Esophagus (tissue), 2 donors: ENCODE measurements at places on chromosomes 16 and 17. TPM values are rescaled to one million over a fixed set of nuclear protein-coding genes. Genes with fewer than 3 reads are reported as not detected.

Gene PIK3R5
- polyA plus RNA-seq: 1.1 TPM

Gene SLC38A7
- 4.8 TPM for polyA plus RNA-seq

Gene INCA1
- 0.67 TPM for polyA plus RNA-seq

Gene CTRL
- polyA plus RNA-seq: 0.41 TPM

Gene SNX20
- polyA plus RNA-seq: 0.43 TPM

Gene MAZ
- 95.9 TPM for polyA plus RNA-seq

Gene KRT24
- 229 TPM for polyA plus RNA-seq

Gene TCAP
- polyA plus RNA-seq: 0.88 TPM

Gene MARCHF10
- 0.14 TPM for polyA plus RNA-seq

Gene RNF40
- polyA plus RNA-seq: 39.9 TPM

Gene AGRP
- not detected for polyA plus RNA-seq

Gene RHBDF1
- polyA plus RNA-seq: 56.0 TPM

Gene SHISA9
- polyA plus RNA-seq: 0.04 TPM

Gene CFAP119
- polyA plus RNA-seq: 3.5 TPM

Gene SSTR5
- polyA plus RNA-seq: 0.05 TPM

Gene ANKS4B
- polyA plus RNA-seq: not detected

Gene CA4
- 0.45 TPM for polyA plus RNA-seq
